ENCODE measurements at places on chromosomes 13 and 19.
A peak's percentile ranks its signal among the peaks of the same experiment; 100 is the strongest.

GRCh38 chr19:15640294-15640903 is at the start of gene CYP4F3:
CYP4F3 (plus strand) TSS chr19:15640897; CDS start chr19:15641416, 519 bp downstream.
- DNase-seq: no peak

- DNase-seq: no peak
These were observed 18.3 kb downstream of the PRKCSH start for GRCh38 chr19:11453468-11454341.

DNA sequence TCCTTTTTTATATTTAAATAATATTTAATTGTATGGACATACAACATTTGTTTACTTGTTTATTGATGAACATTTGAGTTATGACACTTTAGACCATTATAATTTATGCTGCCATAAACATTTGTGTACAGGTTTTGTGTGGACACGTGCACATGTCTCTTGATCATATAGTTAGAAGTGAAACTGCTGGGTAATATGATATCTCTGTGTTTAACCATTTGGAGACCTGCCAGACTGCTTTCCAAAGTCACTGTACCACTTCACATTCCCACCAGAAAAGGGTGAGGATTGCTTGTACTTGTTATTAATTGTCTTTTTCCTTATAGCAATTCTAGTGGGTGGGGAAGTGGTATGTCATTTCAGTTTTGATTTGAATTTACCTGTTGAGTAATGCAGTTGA is 145.6 kb upstream of the KLHL1 start:
- DNase-seq: peak; percentile 92

DNA sequence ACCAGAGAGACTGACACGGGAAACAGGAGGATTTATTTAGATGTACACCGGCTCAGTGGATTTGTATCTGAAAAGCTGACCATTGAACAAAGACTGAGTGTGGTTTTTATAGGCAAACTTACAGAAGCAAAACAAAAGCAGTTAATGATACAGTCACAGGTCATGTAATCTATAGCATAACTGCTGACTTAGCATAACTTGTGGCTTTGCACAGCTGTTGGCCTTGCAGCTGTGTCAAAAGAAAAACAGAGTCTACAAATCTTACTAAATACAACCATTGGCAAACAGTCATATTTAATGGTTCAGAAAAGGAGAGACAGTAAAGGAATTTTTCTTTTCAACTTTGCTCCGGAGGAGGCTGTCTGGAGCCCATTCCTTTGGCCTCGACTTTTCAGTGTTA is 2.3 kb upstream of the ILF3 start:
- DNase-seq: no peak

GRCh38 chr19:40279761-40280607 is 5.2 kb downstream of the AKT2 start:
- DNase-seq: no peak
